ENCODE measurements at places on chromosomes 11 and 22.

GRCh38 chr22:38751422-38752346, 4.1 kb downstream of the SUN2 start:
- DNase-seq, result no peak

DNA sequence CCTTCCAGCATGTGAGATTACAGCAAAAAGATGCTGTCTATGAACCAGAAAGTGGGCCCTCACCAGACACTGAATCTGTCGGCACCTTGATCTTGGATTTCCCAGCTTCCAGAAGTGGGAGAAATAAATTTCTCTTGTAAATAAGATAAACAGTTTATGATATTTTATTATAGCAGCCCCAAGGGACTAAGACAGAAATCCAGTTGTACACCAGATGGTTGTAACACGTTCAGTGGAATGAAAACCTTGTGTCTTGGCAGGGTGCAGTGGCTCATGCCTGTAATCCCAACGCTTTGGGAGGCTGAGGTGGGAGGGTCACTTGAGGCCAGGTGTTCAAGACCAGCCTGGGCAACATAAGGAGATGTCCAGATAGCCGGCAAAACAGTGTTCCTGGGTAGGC, 61.8 kb downstream of the MCHR1 start:
- no peak for DNase-seq

DNA sequence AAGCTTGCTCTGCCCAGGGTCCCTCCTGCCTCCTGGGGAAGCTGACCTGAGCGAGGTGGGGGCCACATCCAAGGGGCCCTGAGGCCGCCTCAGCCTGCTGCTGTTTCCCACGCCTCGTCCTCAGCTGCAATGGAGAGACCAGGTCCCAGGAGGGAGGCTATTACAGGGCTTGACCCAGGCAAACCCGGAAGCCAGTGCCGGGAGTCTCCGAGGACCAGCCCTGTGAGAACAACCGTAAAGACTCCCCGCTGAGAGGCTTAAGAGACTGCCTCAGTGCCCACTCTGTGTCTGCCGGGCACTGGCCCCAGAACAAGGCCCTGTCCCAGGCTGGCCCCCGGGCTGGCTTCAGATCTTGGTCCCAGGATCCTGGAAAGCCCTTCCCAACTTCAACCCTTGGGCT, 124.3 kb upstream of the FGF3 start:
- no peak for DNase-seq

GRCh38 chr11:102576350-102576749, 45.8 kb upstream of the MMP7 start:
- DNase-seq, result no peak

Data from NCI-H2081 treated with DMSO at 0.1 percent for 48 hours (cell line).